Stimulated activated CD4-positive, alpha-beta T cell treated with anti-CD3 and anti-CD28 coated beads, TNF-alpha, amount 100 ng/mL, for 4 hours (primary cell): ENCODE measurements at places on chromosomes 7 and 10.

DNA sequence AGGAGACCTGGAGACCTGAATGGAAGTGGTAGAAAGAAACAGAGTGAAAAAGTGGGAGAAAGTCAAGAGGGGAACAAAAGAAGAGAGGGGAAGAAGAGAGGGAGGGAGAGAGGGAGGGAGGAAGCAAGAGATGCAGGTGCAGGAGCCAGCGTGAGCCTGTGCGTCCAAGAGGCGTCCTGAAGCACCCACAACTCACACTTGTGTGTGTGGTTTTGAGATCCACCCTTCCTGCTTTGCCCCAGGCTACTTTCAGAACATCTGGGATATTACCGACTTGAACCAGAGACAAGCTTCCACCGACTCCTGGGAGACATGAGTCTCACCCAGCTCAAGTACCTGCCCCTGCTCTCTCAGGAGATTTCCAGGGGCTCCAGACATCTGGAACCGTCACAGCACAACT is 9.8 kb downstream of the AFAP1L2 start:
- no peak for DNase-seq

GRCh38 chr7:101537935-101538595 is 91.0 kb downstream of the MYL10 start:
- no peak for DNase-seq

DNA sequence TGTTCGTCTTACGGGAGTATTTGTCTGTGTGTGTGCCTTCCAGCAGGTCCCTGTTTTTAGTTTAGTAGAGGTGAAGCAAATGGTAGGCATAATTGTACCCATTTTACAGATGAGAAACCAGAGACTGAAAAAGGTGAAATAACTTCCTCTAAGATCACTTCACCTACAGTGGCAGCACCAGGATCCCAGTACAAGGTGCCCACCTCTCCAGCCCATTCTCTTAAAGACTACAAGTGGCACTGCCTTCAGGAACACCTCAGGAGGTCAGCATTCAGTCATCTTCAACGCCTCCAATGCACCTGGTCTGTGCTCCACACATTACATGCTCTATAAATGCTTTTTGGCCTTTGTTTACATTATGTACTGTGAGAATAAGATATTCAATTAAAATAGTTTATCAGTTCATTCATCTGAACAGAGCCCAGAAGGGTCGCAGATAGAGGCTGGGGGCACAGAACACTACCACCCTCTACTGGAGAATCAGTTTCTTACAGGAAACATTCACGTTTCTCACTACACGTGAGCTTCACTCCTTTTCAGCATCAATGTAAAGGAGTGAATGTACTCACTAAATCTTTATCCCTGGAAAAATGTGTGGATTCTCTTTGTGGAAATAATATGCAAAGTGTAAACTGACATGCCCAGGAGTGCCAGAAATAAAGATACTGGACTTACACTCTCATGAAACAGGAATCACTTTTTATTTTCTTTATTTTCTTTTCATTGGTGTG is 45.5 kb upstream of the ABLIM1 start:
- no peak for DNase-seq

GRCh38 chr10:120012566-120012965 is 120.0 kb downstream of the SEC23IP start:
- DNase-seq, result no peak

- no peak for DNase-seq
These were observed 43.4 kb downstream of the TMEM130 start for GRCh38 chr7:98826387-98826786.

DNA sequence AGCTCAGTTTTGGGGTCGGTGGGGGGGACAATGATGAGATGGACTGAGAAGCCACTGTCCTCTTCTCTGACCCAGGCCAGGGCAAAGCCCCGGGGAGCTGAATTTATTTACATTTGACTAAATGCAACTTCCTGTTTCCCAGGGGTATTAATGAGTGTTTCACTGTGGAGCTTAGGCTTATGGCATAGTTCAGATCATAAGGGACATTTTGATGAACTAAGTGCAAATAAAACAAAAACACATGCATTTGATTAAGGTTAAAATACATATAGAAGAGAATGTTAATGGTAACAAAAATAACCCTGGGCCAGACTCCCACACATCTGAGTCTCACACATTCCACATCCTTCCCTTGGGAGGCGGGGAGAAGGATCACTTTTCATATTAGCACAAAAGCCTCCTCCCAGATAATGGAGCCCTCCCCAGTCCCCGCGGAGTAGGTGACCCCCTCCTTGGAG is 320.6 kb downstream of the FRMD4A start:
- DNase-seq, result no peak

DNA sequence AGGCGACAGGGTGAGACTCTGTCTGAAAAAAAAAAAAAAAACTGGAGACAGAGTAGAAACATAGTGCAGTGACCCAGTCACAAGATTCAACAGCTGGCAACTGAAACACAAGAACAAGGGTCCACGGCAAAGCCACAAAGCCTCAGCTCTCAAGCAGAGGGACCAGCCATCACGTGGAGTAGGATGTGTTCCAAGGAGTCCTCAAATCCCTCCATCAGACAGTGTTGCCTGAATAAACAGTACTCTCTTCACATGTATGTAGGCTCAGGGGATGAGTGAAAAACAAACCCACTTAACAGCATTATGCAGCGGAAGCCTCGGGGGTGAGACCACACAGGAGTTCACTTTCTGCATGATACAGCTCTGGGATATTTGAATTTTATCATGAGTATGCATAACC is 62.0 kb downstream of the SLIT1 start:
- no peak for DNase-seq

GRCh38 chr7:137449016-137449415 is 105.5 kb upstream of the PTN start:
- DNase-seq, result no peak
